ENCODE measurements at places on chromosomes 1 and 21.

DNA sequence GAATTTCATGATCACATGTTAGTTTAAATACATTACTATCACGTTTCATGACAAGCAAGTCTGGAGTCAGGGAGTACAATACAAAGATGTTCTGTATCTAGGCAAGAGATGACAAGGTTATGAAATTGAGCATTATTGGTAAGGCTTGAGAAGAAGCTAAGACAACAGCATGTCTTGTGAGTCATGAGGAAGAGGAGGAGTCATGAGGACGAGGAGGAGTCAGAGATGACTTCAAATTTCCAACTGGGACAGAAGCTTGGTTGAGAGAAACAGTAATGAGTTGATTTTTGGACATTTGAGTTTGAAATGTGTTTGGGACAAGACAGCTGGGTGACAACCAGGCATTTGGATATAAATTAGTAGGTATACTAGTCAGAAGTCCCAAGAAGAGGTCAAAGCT, 4.3 kb upstream of the UBE2U start:
- no peak for DNase-seq

DNA sequence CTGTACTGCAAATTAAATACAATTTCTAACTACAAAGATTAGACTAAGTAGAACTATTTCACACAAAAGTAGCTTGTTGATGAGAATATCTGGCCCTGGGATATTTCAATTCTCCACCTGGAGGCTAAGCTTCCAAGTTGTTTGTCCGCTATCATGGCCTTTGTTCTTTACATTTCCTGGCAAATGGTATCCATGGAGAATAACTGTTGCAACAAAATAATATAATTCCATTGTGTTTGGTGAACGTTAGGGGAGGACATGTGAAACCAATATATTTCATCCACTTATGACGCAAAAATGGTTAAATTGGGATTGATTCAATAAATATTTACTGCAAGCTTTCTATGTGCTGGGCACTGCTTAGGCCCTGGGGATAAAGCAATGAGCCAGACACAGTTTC, 565.4 kb downstream of the PTPRC start:
- DNase-seq: no peak

- no peak for DNase-seq
Observed at GRCh38 chr1:16230744-16231143, 6.2 kb downstream of the CPLANE2 start.

GRCh38 chr21:35448876-35449599, 399.9 kb upstream of the RUNX1 start:
- no peak for DNase-seq

- no peak for DNase-seq
Observed at GRCh38 chr21:43893536-43894205, 28.6 kb downstream of the AGPAT3 start.

DNA sequence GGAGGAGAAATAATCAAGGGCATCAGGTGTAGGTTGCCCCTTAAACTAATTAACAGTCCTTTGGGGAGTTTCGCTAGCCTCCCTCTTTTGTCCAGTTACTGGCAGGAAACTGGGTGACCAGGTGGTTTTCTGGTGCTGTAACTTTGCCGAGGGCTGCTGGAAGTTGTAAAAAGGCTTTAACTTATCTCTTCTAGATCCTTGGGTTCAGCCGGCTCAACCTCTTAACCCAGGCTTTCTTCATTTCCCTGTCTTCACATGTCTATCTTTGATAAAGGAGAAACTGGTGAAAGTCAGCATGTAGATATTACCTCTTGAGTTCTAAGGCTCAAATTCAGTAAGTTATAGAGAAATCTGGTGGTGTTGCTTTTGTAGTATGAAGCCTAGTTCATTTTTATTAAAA, 289.7 kb upstream of the NRIP1 start:
- DNase-seq: no peak
